Activated CD8-positive, alpha-beta memory T cell treated with anti-CD3 and anti-CD28 coated beads, Interleukin-2, amount 10 ng/mL, durations not matched to agents 7 days and 5 days (primary cell): ENCODE measurements at places on chromosomes 13 and 19.

GRCh38 chr13:39054112-39054511 is 15.9 kb downstream of the NHLRC3 start:
- no peak for DNase-seq

DNA sequence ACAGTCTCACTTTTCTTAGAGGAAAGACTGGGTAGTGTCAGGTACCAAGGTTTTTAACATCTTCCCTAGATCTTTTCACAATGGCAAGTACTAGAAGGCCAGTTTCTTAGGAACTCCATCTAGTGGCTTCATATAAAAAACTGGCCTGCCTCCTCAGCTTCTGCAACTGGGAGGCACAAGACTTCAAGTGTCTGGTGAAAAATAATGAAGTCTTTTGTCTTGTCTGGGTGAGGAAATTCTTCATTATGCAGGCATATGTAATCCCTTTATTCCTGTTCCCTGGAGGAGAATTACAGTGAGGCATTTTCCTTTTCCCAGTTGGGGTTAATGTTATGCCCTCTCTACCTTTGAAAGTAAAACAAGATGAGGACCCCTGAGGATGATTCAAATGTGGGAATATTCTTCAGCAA is 300.5 kb downstream of the NALCN start:
- no peak for DNase-seq

DNA sequence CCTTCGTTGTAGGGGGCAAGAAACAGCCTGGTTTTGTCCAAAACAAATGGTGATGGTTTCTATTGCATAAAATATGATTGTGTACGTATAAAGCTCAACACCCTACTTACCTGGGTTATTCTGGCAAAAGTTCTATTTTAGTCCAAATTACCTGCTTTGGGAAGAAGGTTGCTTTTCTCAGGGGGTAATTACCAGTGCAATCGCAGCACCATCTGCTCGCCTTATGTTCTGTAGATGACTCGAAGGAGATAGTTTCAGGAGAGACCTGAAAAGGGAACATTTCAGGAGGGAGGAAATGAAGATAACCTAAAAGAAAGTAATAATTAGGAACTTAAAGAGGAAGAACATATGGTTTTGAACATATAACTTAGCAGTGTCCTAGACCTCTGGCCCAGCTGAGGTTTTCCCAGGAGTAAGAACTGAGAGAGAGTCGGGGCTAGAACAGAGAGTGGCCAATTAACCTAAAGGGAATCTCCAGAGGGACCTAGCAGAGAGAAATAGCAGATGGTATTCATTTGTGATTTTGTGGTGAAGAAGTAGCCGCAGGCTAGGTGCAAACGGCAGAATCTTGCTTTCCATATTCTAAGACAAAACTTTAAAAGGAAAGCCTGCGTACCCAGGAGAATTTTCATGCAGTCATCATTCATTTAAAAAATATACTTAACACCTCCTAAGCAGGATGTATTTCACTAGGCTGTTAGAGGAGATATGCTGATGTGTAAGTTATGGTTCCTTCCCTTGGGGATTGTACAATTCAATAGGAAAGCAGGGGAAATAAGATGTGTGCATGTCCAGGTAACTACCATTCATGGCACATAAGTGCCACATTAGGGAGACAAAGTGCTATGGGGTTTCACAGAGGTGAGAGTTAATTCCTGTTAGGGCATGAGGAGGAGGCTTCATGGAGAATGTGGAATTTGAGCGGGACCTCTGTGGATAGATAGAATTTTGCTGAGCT is 113.0 kb upstream of the SLC10A2 start:
- DNase-seq = no peak

GRCh38 chr13:95233026-95233635 is 68.1 kb downstream of the ABCC4 start:
- no peak for DNase-seq

- DNase-seq = no peak
These were observed 169.4 kb upstream of the MIR17HG start for GRCh38 chr13:91178099-91178498.

GRCh38 chr13:76385586-76385985 is 500.6 kb downstream of the KCTD12 start:
- no peak for DNase-seq

DNA sequence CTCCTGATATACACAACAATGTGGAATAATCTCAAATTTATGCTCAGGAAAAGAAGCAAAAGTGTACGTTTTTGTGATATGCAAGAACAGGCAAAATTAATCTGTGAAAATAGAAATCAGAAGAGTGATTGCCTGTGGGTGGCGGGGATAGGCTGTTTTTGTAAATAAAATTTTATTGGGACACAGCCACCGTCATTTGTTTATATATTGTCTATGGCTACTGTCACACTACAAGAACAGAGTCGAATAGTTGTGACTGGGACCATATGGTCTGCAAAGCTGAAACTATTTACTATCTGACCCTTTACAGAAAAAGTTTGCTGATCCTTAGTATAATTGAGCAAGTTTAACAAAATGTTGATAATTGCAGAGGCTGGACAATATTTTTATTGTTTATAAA is 269.5 kb upstream of the HTR2A start:
- DNase-seq = no peak

DNA sequence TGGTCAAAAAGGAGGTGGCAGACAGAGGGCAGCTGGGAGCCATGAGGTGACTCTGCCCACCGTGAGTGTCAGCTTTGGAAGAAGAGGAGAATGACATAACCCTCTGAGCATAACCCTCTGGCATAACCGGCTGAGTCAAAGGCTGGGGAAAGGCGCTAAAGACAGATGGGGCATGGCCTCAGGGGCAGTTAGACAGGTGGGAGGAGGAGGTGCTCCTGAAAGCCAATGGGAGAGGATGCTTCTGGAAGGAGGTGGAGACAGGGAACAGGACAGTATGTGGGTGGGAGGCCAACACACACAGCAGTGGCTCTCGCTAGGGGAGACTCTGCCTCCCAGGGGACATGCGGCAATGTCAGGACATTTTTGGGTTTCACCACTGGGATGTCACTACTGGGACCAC is 17.1 kb downstream of the ELAVL1 start:
- DNase-seq = no peak

- no peak for DNase-seq
These were observed 15.9 kb upstream of the ATF5 start for GRCh38 chr19:49912965-49913685.
